Activated CD8-positive, alpha-beta memory T cell treated with anti-CD3 and anti-CD28 coated beads for 1 hour (primary cell): ENCODE measurements at places on chromosomes 6 and 20.

DNA sequence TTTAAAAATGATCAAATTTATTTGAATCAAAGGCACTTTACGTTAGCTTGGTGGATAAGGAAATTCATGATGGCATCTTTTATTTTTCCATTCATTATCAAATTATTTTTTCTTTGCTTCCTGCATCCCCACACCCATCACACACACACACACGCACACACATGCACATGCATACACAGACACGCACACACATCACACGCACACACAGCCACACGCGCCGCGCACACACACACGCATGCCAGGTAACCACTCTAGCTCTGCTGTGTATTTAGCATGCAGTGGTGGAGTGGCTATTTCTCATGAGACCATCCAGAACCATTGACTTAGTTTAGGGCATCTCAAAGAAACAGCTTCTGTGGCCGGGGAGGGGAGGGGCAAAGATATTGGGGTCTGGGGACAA is 47.0 kb downstream of the GNAS start:
- no peak for DNase-seq

GRCh38 chr20:40970218-40970617 is 58.4 kb upstream of the TOP1 start:
- DNase-seq: no peak

DNA sequence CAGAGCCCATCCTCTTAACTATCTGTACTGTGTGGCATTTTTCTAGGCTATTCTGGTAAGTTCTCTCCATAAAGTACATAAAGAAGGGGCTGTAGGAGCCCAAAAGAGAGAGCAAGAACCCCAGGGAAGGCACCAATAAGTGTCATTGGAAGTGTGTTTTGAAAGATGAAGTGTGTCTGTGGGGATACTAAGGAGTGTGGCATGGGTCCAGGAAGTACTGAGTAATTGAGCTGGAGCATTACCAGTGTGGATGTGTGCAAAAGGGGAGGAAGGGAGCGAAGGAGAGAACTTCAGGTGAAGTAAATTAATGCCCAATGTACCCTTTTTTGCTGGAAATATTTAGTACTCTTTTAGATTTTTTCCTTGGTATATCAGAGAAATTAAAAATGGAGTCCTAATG is 63.9 kb downstream of the KCNS1 start:
- DNase-seq: no peak

GRCh38 chr6:40809627-40810026 is 222.5 kb upstream of the LRFN2 start:
- DNase-seq: no peak

DNA sequence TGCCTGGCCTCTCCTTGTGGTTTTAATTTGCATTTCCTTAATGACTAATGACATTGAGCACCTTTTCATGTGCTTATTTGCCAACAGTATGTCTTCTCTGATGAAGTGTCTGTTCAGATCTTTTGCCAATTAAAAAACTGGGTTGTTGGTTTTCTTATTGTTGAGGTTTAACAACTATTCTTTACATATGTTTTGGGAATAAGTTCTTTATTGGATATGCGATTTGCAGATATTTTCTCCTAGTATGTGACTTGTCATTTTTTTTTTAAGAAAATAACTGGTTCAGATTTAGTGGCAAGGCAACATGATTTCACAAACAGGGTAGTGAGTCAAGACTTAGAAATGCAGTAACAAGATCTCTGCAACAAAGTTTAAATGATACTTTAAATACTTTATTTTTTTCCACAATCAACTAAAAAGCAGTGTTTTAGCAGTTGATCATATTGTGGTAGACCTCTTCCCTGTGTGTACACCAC is 67.8 kb downstream of the TIAM2 start:
- DNase-seq: no peak

DNA sequence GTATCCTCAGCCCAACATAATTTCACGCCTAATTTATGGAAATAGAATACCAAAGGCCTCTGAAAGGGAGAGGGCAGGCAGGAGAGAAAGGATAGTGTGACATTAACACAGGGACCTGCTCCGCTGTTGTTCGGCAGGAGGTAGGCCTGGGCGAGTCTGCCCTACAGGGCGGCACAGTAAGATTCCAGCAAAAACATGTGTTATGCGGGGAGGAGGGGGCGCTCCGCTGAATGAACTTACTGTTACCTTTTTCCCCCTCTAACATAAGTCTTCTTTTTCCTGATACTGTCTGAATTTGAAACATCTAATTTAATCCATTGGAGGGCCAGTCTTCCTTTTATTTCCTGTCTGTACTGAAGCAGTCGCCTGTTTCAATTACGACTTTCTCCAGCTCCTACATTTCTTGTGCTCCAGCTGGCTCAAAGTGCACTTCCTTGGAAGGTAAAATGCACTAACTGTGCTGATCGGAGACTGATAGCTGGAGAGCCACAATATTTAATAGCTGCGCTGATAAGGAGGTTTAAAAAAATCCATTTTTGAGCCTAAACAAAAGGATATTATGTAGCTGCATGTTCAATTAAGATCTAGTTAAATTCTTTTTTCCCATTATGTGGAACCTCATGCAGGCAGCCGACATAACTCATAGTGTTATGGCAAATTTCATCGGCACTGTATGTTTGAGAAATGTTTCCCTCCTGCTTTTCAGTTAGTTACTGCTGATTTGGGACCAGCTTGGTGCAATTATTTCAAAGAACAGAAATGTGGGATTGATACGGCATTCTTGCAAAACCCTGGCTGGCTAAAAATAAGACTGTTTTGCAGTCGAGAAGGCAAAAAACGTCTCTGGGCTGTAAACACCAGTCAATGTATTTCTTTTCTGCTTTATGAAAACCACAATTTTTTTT is 193.0 kb downstream of the FOXC1 start:
- DNase-seq: no peak

DNA sequence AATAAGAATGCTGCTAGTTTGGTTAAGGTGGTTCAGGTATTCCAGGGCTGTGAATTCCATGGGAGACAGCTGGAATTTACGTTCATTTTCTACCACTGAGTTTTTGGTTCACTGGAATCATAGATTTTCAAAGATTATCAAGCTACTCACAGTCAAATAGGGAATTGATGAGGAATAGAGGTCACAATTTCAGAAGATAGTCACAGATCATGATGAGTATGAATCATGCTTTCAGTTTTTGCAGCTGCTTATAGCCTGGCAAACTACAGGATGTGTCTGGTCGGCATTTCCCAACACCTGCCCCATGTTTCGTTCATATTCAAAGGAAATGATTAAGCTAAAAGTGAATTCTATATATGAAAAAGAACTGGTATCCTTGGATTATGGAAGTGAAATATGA is 58.7 kb downstream of the BCKDHB start:
- no peak for DNase-seq

DNA sequence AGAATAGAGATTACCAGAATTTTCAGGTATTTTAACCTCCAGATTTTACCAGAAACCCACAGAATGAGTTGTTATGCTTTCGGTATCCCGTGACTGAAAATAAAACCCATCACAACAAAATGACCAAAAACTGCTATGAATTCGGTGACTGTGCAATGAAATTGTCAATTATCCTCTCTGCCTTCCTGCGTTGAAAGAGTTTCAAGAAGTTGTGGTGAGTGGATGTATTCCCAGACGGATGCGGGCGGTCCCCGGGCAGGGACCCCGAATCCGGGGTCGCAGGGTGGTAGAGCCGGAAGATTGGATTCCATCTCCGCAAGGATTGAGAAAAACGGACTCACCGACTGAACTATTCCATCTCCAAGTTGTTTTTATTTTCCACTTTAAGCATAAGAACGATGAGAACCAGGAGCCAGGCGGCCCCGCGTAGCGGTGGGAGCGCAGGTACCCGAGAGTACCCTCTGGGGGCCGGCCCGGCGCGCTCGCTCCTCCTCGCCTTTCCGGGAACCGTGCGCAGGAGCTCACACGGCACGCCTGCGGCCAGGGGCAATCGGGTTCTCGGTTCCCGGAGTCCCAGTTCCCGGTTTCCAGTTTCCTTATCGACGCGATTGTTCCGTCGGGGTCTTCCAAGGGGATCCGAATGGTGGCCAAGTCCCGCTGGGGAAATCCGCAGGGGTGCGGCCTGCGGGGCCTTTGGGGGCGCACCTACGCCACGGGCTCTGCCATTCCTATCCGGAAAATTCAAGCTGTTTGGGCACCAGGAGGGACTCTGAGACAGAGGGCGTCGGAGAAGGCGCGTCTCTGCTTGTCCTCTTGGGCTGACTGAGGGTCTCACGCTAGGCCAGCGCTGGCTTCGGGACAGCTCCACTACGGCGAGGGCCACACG is 104.9 kb upstream of the PRDM1 start:
- no peak for DNase-seq

GRCh38 chr6:104459543-104459942 is 400.2 kb downstream of the HACE1 start:
- DNase-seq: no peak

GRCh38 chr6:65646544-65646943 is 60.5 kb downstream of the EYS start:
- DNase-seq: no peak

DNA sequence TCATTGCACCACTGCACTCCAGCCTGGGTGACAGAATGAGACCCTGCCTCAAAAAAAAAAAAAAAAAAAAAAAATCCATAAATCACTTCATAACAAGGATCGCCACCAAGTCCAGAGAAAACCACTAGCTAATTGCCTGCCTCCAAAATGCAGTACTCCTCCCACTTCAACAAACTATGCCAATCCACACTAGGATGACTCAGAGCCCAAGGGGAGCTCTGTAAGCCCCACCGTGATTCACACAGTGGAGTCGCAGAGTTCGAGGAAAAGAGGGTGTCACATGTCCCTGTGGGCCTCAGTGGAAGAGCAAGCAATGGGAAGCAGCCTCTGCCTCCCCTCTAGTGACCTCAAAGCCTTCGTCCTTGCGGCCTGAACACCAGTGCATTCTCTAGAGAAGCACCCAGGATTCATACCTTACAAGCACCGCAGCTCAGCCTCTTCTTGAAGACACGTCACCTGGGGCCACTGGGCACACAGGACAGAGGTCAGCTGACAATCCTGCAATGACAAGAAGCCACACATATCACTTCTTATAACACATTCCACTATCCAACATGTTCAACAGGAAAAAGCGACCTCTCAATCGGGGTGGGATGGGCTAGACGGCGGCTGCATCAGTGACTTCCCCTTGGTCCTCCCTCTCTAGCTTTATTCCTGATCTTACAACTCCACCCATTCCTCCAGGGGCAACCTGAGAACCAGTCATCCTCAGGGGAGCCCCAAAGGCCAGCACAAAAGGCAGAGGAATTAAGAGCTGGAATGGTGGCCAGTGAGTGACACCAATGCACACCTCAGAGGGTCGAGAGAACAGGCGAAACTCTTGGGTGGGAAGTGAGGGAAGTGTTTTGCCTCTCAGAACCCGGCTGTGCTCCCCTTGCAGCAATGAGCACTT is 8.9 kb downstream of the SNHG17 start:
- no peak for DNase-seq

- DNase-seq: no peak
These were observed 198.2 kb upstream of the PDE10A start for GRCh38 chr6:165861226-165861625.

- DNase-seq: no peak
These were observed 82.2 kb upstream of the PAX1 start for GRCh38 chr20:21623074-21623780.

GRCh38 chr6:159116343-159116742 is 52.9 kb upstream of the FNDC1 start:
- DNase-seq: no peak

DNA sequence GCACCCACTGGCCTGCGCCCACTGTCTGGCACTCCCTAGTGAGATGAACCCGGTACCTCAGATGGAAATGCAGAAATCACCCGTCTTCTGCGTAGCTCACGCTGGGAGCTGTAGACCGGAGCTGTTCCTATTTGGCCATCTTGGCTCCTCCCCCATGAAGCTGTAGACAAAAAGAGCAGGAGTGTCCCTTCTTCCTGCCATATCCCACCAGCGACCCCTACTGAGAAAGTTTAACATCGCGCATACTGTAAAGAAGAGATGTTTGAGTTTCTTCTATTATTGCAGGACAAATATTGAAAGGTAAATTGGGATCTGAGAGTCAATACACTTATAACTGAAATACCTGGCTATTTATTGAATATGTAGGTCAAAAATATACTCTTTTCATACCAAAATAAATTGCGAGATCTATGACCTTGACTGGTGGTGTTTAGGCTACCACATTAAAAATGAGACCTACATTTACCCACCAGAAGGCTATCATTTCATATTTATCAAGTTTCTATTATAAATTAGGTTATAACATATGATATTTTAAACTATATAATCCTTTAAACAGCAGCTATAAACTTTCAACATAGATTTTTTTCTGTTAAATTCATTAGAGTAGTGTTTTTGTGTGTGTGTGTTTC is 586.3 kb downstream of the HTR1B start:
- DNase-seq: no peak

GRCh38 chr20:33826270-33826897 is 15.2 kb downstream of the CHMP4B start:
- DNase-seq: no peak

GRCh38 chr20:50528804-50529351 is 18.7 kb downstream of the PTPN1 start:
- no peak for DNase-seq

DNA sequence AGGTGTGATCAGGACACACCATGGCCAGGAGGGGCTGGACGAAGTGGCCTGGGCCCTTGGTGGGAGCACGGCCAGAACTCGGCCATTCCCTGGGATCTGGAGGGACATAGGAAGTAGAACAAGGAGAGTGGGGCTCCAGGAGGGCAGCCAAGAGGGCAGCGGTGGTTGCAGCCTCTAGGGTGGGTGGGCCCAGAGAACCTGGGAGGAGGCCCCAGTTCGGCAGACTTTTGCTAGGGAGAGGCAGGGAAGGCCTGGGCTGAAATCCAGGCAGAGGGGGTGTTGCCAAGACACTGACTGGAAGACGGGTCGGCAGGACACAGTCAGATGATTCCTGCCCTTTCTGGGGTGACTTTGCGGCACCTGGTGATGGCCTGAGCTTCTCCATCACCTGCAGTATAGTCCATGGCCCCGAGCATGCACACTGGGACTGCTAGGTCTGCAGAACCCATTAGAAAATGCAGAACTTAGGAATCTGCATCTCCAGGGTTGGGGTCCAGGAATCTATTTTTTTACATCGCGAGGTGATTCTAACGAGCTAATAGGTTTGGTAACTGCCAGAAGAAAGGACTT is 224.8 kb downstream of the SYNDIG1 start:
- no peak for DNase-seq

GRCh38 chr6:99017150-99017549 is 69.4 kb upstream of the FBXL4 start:
- no peak for DNase-seq
